ENCODE measurements at places on chromosomes 11 and 22. TPM values are rescaled to one million over a fixed set of nuclear protein-coding genes. Genes with fewer than 3 reads are reported as not detected.

OR10AG1 gene
- total RNA-seq: not detected

- H3K4me1 ChIP-seq: no peaks in the 10 kb centered on the region
- no peak for DNase-seq
- H3K27me3 ChIP-seq: no peaks in the 10 kb centered on the region
Observed at GRCh38 chr11:58628446-58628845, 6.0 kb downstream of the CNTF start.

GRCh38 chr11:34859496-34859895 lies 56.7 kb downstream of the APIP start:
- no peak overlapping the region for H3K4me3 ChIP-seq
- H3K36me3 ChIP-seq: no peaks in the 10 kb centered on the region
- H3K4me1 ChIP-seq: no peaks in the 10 kb centered on the region
- no peak for DNase-seq

- H3K36me3 ChIP-seq: peaks cover 21% of the 10 kb centered on the region
- H3K4me1 ChIP-seq: peaks cover 13% of the 10 kb centered on the region
- DNase-seq: peak; percentile 61
- peak overlapping the region; percentile 99 for H3K27ac ChIP-seq
- H3K4me3 ChIP-seq: peak overlapping the region; percentile 78
Observed at GRCh38 chr11:118792570-118793124, 1.7 kb upstream of the DDX6 start.

GRCh38 chr11:72706579-72706978 lies 32.4 kb upstream of the PDE2A start:
- no peak overlapping the region for H3K27ac ChIP-seq
- peaks cover 15% of the 10 kb centered on the region for H3K36me3 ChIP-seq
- no peaks in the 10 kb centered on the region for H3K27me3 ChIP-seq
- H3K4me3 ChIP-seq: no peak overlapping the region
- no peaks in the 10 kb centered on the region for H3K4me1 ChIP-seq
- no peak for DNase-seq

HPX gene
- 1.3 TPM for total RNA-seq

GRCh38 chr11:17389211-17389956 lies 925 bp upstream of the KCNJ11 start:
- peak; percentile 80 for DNase-seq
- no peaks in the 10 kb centered on the region for H3K4me1 ChIP-seq
- peak overlapping the region; percentile 66 for H3K27ac ChIP-seq
- H3K4me3 ChIP-seq: peak overlapping the region; percentile 62
- H3K36me3 ChIP-seq: no peaks in the 10 kb centered on the region

DNA sequence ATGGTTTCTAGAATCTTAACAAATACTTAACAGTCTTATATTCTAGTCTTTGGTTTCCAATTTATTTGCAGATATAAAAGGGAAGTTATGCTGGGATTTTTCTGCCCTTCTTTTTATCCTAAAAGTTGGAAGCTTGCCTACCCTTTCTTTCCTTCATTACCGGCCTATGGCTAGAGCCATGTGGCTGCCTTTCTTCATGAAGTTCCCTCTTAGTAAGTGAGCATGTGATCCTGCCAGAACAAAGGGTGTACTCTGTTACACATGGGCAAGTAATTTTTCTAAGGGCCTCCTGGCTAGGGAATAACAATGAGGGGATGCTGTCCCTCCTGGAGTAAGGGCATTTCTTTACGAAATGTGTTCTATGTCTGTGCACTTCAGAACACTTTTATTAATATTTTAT lies 252.1 kb upstream of the PITPNB start:
- no peaks in the 10 kb centered on the region for H3K27me3 ChIP-seq
- no peak overlapping the region for H3K4me3 ChIP-seq
- no peaks in the 10 kb centered on the region for H3K36me3 ChIP-seq
- DNase-seq: no peak
- no peak overlapping the region for H3K27ac ChIP-seq

GRCh38 chr11:117535201-117535849 lies 207.7 kb downstream of the CEP164 start:
- H3K27ac ChIP-seq: no peak overlapping the region
- H3K4me3 ChIP-seq: no peak overlapping the region
- H3K27me3 ChIP-seq: no peaks in the 10 kb centered on the region

MS4A8 gene
- not detected for total RNA-seq

DNA sequence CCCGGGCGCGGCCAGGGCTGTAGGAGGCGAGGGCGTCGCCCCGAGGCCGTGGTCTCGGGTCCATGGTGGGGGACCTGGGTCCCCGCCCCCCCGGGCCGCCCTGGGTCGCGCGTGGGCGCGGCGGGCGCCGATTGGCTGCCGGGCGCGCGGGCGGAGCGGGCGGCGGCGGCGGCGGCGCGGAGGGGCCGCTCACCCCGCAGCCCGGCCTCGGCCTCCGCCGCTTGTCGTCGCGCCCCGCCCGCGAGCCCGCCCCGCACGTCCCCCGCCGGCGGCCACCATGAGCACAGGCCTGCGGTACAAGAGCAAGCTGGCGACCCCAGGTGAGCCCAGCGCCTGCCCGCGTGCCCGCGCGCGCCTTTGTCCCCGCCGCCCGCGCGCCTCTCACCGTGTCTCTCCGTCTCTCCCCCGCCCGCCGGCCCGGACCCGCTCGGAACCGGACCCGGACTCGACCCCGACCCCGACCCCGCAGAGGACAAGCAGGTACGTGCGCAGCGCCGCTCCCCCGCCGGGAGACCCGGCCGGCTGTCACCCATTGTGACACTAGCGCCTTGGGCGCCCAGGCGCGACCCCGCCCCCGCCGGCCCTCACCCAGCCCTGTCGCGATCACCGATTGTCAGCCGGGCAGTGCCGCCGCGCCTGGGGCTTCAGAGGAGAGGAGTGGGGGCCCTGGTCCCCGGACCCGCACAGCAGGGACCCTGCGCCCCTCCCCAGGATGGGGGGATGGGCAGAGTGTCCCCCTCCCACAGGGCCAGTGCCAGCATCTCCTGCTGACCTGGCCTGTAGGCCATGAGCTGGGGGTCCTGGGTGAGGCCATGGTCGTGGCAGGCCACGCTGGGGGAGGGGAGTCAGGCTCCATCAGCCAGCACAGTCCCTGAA lies at the start of gene SEPTIN5:
TSS of gene SEPTIN5 (plus strand) at position 192 of the 876 bp plus-strand sequence. CDS start at position 278, 86 bp downstream.
- no peak for DNase-seq
- no peaks in the 10 kb centered on the region for H3K27me3 ChIP-seq
- peaks cover 9% of the 10 kb centered on the region for H3K4me1 ChIP-seq
- no peaks in the 10 kb centered on the region for H3K36me3 ChIP-seq

GRCh38 chr11:30774496-30775232 lies 188.5 kb upstream of the MPPED2 start:
- H3K27ac ChIP-seq: no peak overlapping the region
- no peaks in the 10 kb centered on the region for H3K36me3 ChIP-seq
- H3K27me3 ChIP-seq: no peaks in the 10 kb centered on the region
- DNase-seq: no peak
- H3K4me3 ChIP-seq: no peak overlapping the region

GRCh38 chr11:69377029-69377952 lies 83.3 kb downstream of the MYEOV start:
- no peak for DNase-seq
- H3K4me1 ChIP-seq: no peaks in the 10 kb centered on the region
- no peak overlapping the region for H3K4me3 ChIP-seq
- no peaks in the 10 kb centered on the region for H3K27me3 ChIP-seq
- no peak overlapping the region for H3K27ac ChIP-seq
- H3K36me3 ChIP-seq: no peaks in the 10 kb centered on the region

- no peaks in the 10 kb centered on the region for H3K4me1 ChIP-seq
- no peaks in the 10 kb centered on the region for H3K27me3 ChIP-seq
- H3K36me3 ChIP-seq: no peaks in the 10 kb centered on the region
Observed at GRCh38 chr22:36608987-36609386, 80.0 kb upstream of the EIF3D start.

- no peaks in the 10 kb centered on the region for H3K36me3 ChIP-seq
- H3K4me3 ChIP-seq: no peak overlapping the region
- no peaks in the 10 kb centered on the region for H3K27me3 ChIP-seq
- DNase-seq: peak; percentile 43
- H3K4me1 ChIP-seq: peaks cover 3% of the 10 kb centered on the region
Observed at GRCh38 chr22:42294034-42294985, 23.9 kb upstream of the TCF20 start.

OSBP2 gene
- total RNA-seq: 2.7 TPM

DNA sequence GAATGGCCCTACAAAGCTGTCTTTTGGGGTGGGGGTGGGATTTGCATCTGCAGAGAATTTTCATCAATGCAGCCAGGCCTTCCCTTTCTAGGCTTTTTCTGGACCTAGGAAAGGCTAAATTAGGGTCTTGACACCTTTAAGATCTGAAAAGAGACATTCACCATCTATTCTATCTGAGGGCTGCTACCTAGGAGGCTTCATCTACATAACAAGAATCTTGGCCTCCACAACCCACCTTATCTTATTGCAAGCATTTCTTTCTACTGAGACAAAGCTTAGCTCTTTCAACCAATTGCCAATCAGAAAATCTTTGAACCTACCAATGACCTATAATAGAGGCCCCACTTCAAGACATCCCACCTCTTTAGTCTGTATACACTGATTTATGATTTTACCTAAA lies 20.7 kb upstream of the INCENP start:
- H3K4me1 ChIP-seq: peaks cover 6% of the 10 kb centered on the region
- H3K4me3 ChIP-seq: no peak overlapping the region
- H3K36me3 ChIP-seq: no peaks in the 10 kb centered on the region
- DNase-seq: no peak
- no peaks in the 10 kb centered on the region for H3K27me3 ChIP-seq
- no peak overlapping the region for H3K27ac ChIP-seq

DNA sequence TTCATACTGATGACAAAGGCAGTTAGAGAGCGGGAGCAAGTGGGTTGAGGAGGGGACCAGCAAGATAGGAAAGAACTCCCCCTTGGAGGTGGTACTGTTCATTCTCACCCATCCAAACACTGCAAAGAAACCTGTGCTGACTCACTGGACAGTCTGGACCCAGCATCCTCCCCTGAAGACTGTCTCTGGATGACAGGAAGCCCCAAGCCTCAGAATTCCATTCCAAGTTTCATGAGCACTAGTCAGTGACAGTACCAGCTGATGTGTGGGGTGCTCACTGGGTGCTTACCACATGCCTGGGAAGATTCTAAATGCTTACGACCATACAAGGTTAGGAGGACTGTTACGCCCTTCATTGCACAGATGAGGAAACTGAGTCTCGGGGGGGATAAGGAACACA lies 160.9 kb downstream of the IGLL1 start:
- no peaks in the 10 kb centered on the region for H3K36me3 ChIP-seq
- no peaks in the 10 kb centered on the region for H3K27me3 ChIP-seq
- no peak for DNase-seq
- H3K4me1 ChIP-seq: no peaks in the 10 kb centered on the region
- H3K27ac ChIP-seq: no peak overlapping the region
- no peak overlapping the region for H3K4me3 ChIP-seq

MMP1 gene
- not detected for total RNA-seq

IGHMBP2 gene
- total RNA-seq: 23.3 TPM

- no peak overlapping the region for H3K27ac ChIP-seq
- H3K36me3 ChIP-seq: no peaks in the 10 kb centered on the region
- H3K27me3 ChIP-seq: no peaks in the 10 kb centered on the region
- H3K4me3 ChIP-seq: no peak overlapping the region
- H3K4me1 ChIP-seq: no peaks in the 10 kb centered on the region
Observed at GRCh38 chr11:38005597-38005996, 1407.6 kb upstream of the RAG2 start.

DNA sequence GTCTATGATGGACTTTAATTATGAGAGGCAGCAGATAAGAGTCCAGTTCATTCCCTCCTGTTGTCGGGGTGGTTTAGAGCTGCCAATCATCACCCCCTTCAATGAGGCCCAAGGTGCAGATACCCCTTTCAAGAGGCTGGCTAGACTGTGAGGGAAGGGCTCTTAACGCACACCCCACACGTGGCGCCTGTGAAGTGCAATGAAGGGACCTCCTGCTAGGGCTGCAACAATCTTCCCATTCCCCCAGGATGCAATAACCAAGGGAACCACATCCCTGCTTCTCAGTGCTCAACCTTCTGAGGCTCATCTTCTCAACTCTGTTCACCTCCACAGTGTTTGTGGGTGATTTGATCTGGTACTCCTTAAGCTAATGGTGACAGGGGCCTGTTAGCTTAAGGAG lies 19.0 kb downstream of the TENM4 start:
- no peaks in the 10 kb centered on the region for H3K4me1 ChIP-seq
- no peaks in the 10 kb centered on the region for H3K27me3 ChIP-seq
- no peak for DNase-seq
- no peaks in the 10 kb centered on the region for H3K36me3 ChIP-seq

DNA sequence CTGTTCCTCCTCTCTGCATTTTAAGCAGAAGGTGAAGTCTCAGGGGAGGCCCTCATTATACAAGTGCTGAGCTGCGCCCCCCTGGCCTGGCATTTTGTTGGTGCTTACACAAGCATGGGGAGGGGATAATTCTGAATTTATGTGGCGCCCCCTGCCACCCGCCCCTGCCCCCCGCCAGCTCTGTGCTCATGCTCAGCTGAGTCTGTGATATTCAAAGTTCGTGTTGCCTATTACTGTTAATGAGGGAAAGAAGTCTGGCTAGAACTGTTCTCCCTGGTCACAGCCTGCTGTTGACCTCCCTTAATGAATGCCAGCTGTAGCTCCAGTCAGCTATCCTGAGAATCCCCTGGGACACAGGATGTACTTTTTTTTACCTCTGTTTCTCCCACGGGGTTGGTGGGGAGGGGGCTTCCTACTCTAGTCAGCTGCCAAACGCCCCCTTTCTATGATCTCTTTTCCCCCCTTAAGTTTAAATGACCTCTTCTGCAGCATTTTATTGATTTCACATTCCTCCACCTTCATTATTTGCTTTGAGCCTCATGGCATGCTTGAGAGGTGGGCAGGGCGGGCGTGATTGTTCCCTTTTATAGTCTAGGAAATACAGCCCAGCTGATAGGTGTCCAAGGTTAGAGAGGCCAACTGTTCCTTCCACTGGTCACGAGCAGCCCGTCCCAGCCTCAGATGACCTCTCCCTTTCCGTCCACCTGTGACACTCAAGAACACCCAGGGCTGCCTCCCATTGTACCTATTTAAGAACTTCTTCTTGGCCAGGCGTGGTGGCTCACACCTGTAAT lies 12.2 kb downstream of the USP2 start:
- H3K4me3 ChIP-seq: no peak overlapping the region
- no peak for DNase-seq
- no peaks in the 10 kb centered on the region for H3K4me1 ChIP-seq
- no peaks in the 10 kb centered on the region for H3K36me3 ChIP-seq
- peaks cover 5% of the 10 kb centered on the region for H3K27me3 ChIP-seq

- H3K36me3 ChIP-seq: no peaks in the 10 kb centered on the region
- H3K4me1 ChIP-seq: no peaks in the 10 kb centered on the region
- DNase-seq: no peak
- no peak overlapping the region for H3K4me3 ChIP-seq
Observed at GRCh38 chr22:21455334-21456089, 11.7 kb upstream of the TMEM191C start.

GRCh38 chr11:117481885-117482284 lies 154.2 kb downstream of the CEP164 start:
- no peak overlapping the region for H3K27ac ChIP-seq
- H3K4me3 ChIP-seq: no peak overlapping the region
- no peaks in the 10 kb centered on the region for H3K27me3 ChIP-seq
- DNase-seq: no peak
- H3K4me1 ChIP-seq: no peaks in the 10 kb centered on the region

GRCh38 chr11:106961048-106961447 lies 57.2 kb downstream of the GUCY1A2 start:
- H3K27ac ChIP-seq: no peak overlapping the region
- no peak overlapping the region for H3K4me3 ChIP-seq
- H3K27me3 ChIP-seq: no peaks in the 10 kb centered on the region
- DNase-seq: no peak
- H3K36me3 ChIP-seq: no peaks in the 10 kb centered on the region
